Esophagus squamous epithelium (tissue), 5 donors: ENCODE measurements at places on chromosomes 12 and 14.

DNA sequence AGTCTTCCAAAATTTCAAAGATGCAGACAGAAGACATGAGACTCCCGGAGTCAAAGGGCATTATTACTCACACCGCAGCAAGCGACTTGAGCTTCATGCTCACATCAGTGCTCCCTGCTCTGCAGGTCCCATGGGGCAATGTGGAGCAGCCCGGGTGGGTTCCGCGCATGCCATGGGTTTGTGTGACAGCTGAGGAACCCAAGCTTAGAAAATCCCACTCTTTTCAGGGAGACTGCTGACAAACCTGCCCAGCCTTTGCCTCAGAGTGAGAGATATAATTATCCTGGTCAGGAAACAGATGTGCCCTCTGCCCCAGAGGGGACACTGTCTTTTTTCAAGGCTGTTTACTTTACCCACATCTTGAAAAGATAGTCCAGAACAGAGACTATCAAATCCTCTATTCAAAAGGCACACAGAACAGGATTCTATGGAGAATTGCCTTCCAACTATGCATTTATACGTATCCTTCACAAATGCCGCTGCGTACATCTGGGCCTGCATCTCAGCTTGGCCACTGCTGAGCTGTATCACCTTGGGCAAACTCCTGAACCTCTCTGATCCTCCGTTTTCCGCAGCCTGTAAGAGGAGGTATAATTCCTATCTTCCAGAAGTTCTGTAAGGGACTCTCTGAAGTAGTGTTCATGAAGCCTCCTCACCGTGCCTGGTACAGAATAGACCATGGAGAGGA is 16.0 kb downstream of the C14orf132 start:
- no peak overlapping the region for H3K27ac ChIP-seq
- H3K4me1 ChIP-seq, result no peaks in the 10 kb centered on the region
- no peak for DNase-seq
- H3K27me3 ChIP-seq, result no peaks in the 10 kb centered on the region
- no peak overlapping the region for H3K4me3 ChIP-seq

DNA sequence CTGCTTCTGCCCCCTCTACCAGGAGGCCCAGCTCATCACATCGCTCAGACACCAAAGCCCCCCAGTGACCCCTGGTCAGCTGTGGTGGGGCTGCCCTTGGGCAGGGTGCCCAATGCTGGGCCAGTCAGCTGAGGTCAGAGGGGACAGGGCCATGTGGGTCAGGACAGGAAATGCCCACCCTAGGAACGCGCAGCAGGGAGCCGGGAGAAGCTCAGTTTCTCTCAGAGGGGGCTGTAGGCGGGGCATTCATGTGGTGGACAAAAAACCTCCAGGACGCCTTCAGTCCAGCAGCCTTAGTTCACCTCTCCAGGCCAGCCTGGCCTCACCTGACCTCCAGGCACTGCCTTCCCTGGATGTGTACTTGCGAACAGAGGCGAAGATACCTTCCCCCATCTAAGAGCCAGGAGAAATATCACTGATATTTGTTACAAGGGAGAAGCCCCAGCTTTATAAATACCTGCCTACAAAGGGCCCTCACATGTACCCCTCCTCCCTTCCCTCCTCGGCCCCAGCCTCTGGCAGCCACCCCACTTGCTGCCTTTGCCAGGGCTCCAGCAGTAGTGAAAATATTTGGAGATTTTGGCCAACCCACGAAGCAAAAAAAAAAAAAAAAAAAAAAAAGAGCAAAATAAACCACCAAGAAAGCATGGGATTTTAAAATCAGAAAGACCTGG is 41.9 kb upstream of the PLEKHG6 start:
- H3K27me3 ChIP-seq, result no peaks in the 10 kb centered on the region
- peak overlapping the region; percentile 66 for H3K27ac ChIP-seq
- peaks cover 5% of the 10 kb centered on the region for H3K4me1 ChIP-seq

DNA sequence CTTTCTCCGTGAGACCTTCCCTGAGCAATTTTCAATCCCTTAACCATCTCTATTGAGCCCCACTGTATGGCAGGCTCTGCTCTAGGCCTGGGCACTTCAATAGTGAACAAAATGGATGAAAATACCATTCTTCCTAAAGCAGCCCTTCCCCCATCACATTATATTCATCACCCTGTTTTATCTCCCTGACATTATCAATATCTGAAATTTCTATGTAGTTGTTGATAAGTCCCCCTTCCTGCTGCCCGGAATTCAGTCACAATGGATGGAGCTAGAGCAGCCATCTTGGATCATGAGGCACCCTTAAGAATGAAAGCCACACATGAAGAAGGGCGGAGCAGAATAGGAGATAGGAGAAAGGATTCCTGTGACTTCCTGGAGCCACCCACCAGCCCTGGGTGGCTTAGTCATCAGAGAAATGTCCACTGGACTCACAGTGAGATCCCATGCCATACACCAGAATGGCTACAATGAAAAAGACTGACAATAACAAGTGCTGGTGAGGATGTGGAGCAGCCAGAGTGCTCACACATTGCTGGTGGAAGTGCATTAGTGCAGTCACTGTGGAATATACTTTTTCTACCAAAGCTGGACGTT is 33.9 kb downstream of the SCARB1 start:
- no peak for DNase-seq
- H3K36me3 ChIP-seq, result no peaks in the 10 kb centered on the region
- peaks cover 11% of the 10 kb centered on the region for H3K4me1 ChIP-seq
- no peak overlapping the region for H3K27ac ChIP-seq

DNA sequence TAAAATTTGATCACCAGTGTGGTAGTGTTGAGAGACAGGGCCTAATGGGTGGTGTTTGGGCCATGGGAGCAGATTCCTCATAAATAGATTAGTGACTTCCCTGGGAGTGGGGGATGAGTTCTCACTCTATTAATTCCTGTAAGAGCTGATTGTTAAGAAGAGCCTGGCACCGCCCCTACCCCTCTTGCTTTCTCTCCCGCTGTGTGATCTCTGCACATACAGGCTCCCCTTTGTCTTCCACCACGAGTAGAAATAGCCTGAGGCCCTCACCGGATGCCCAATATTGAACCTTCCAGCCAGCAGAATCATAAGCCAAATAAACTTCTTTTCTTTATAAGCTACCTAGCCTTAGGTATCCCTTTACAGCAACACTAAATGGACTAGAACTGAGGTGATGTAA is 31.9 kb upstream of the CAND1 start:
- no peak overlapping the region for H3K4me3 ChIP-seq
- no peaks in the 10 kb centered on the region for H3K36me3 ChIP-seq
- H3K27ac ChIP-seq, result no peak overlapping the region
- no peaks in the 10 kb centered on the region for H3K4me1 ChIP-seq
- no peak for DNase-seq
- H3K27me3 ChIP-seq, result no peaks in the 10 kb centered on the region

GRCh38 chr14:75341620-75342019 is 63.0 kb downstream of the FOS start:
- DNase-seq, result no peak
- no peaks in the 10 kb centered on the region for H3K36me3 ChIP-seq
- H3K4me1 ChIP-seq, result peaks cover 4% of the 10 kb centered on the region
- H3K4me3 ChIP-seq, result no peak overlapping the region
- H3K27me3 ChIP-seq, result no peaks in the 10 kb centered on the region

DNA sequence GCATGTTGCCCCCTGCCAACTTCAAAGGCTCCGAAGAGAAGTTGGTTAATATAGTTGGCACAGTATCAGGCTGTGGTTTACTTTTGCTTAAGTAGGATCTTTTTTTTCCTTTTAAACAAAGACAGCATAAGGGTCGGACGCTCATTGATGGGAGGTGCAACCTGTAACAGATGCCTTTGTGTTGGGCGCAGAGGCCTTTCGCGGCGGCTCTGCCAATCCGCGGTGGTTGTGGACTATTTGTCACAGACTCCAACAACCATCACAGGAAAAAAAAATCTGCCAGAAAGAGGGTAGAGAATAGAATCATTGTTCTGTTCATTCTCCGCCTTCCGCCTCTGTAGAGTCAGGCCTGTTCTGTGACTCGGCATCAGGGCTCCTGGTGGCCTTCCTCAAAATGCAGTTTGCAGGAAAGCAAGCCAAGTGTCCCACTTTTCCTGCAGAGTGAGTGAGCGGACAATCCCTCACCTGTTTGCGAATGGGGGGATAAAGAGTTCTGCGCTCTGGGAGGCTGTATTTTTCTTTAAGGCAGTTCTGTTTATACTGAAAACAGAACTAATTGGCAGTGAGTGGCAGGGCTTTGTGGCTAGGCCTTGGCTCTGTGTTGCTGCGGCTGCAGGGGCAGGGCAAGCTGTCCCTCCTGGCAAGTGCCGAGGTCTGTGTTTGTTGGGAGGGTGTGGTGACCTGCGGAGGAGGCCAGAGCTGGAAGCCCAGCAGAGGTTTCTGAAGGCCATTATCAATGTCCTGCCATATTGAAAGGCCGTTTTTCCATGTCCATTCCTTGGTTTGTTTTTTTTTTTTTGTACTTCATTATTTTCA is 83.0 kb upstream of the PIWIL1 start:
- H3K27ac ChIP-seq, result peak overlapping the region; percentile 43
- H3K27me3 ChIP-seq, result no peaks in the 10 kb centered on the region
- no peak for DNase-seq
- H3K36me3 ChIP-seq, result no peaks in the 10 kb centered on the region

GRCh38 chr12:25495331-25496097 is 57.6 kb downstream of the LMNTD1 start:
- no peaks in the 10 kb centered on the region for H3K27me3 ChIP-seq
- no peaks in the 10 kb centered on the region for H3K36me3 ChIP-seq
- no peak for DNase-seq
- peaks cover 3% of the 10 kb centered on the region for H3K4me1 ChIP-seq
- no peak overlapping the region for H3K27ac ChIP-seq

- no peaks in the 10 kb centered on the region for H3K27me3 ChIP-seq
- no peaks in the 10 kb centered on the region for H3K36me3 ChIP-seq
- H3K4me3 ChIP-seq, result no peak overlapping the region
- DNase-seq, result no peak
Observed at GRCh38 chr12:41459906-41460214, 271.7 kb downstream of the PDZRN4 start.

DNA sequence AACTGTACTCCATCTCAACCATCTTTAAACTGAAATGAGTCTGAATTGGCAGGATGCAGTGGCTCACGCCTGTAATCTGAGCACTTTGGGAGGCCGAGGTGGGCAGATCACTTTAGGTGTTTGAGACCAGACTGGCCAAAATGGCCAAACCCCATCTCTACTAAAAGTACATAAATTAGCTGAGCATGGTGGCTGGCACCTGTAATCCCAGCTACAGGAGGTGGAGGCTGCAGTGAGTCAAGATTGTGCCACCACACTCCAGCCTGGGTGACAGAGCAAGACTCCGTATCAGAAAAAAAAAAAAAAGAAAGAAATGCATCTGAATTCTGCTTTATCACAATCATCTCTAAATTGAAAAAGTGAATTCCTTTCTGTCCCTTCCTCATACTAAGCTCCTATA is 110.3 kb downstream of the NELL2 start:
- DNase-seq, result no peak
- H3K27me3 ChIP-seq, result no peaks in the 10 kb centered on the region
- no peaks in the 10 kb centered on the region for H3K4me1 ChIP-seq
- H3K27ac ChIP-seq, result no peak overlapping the region
- H3K4me3 ChIP-seq, result no peak overlapping the region

DNA sequence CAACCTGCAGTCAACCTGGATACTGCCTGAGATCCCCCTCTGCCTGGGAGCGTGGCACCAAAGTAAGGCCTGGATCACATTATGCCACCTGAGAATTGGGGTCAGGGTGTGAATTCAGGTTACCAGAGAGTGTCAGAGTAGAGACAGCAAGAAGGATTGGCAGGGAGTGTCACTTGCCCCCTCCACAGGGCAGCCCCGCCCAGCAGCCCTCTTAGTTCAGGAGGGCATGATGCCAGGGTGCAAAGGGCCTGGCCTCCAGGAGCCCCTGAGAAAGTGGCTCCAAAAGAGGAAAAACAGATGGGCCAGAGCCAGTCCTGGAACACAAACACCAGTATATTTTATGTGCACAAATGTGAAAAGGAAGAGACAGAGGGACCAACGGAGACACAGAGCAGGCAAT is 18.6 kb downstream of the TMEM229B start:
- DNase-seq, result no peak
- no peaks in the 10 kb centered on the region for H3K4me1 ChIP-seq
- no peaks in the 10 kb centered on the region for H3K27me3 ChIP-seq

GRCh38 chr14:100594625-100594951 is 7.4 kb upstream of the BEGAIN start:
- DNase-seq, result no peak
- H3K27ac ChIP-seq, result no peak overlapping the region
- H3K4me3 ChIP-seq, result no peak overlapping the region
